KG1 (cell line): ENCODE measurements at places on chromosomes 7 and 10.

GRCh38 chr10:80476685-80477084, 22.6 kb downstream of the TSPAN14 start:
- no peak for DNase-seq

DNA sequence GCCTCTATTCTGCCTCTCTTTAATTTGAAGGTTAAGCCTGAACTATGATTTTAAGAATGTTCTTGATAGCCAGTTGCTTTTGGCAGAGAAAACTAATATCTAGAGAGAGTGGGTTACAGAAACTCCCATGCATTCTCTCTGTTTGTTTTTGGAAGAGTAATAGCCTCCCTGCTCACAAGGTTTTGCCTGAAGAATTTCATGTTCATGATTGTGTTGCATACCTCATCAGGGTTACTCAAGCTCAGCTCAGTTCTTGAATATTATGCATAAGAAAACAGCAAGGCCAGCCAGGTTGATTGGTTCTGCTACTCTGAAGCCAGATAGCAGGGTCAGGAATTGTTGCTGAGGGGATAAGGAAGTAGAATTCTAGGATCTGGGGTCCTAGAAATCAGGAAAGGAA, 137.4 kb downstream of the MDFIC start:
- no peak for DNase-seq

- no peak for DNase-seq
Measured at GRCh38 chr7:44961844-44962482, 16.9 kb downstream of the MYO1G start.

- no peak for DNase-seq
Measured at GRCh38 chr10:12540341-12540781, 191.0 kb downstream of the CAMK1D start.

- no peak for DNase-seq
Measured at GRCh38 chr7:146961617-146962016, 845.0 kb downstream of the CNTNAP2 start.

- DNase-seq = no peak
Measured at GRCh38 chr7:116730097-116731022, 58.4 kb downstream of the MET start.

GRCh38 chr7:750111-750905, 23.2 kb upstream of the PRKAR1B start:
- no peak for DNase-seq

GRCh38 chr10:5014936-5015335, 11.3 kb upstream of the AKR1C2 start:
- no peak for DNase-seq

GRCh38 chr10:114508376-114508775, 104.1 kb upstream of the AFAP1L2 start:
- no peak for DNase-seq

DNA sequence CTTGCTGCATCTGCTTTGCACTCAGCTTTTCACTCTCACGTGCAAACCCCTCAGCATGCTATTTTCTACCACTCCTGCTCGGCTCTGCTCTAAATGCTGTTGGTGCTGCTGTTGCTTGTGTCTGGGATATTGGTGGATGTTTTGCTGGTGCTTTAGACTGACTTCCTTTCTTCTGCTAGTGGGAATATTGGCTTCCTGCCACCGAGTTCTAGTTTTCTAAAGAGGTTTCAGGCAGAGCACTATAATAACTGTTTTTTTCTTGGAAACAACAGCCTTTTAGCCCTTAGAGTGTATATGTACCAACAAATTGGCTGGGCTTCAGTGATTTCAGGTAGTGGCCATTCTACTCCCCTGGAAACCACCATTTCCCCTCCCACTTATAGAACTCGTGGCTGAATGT, 27.8 kb downstream of the TMEM236 start:
- DNase-seq = no peak

GRCh38 chr7:131173145-131173890, 154.4 kb upstream of the MKLN1 start:
- DNase-seq = no peak

GRCh38 chr10:2772135-2772534, 295.2 kb upstream of the PFKP start:
- no peak for DNase-seq

DNA sequence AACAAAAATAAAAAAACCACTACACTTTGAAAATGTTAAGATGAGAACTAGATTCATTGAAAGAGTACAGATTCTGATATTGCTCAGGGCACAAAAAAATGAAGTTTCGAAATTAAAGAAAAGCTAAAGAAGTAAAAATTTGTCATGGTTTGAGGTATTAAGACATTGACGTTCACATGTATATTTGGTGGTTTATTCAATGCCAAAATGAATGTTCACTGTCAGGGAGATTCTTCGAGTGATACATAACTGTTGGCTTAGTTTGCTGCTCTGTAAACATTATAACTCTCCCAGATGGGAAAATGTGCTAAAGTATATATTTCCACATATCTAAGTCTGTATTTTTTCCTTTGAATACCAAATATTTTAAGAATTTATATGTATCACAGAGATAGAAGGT, 345.0 kb downstream of the SEMA3D start:
- no peak for DNase-seq

DNA sequence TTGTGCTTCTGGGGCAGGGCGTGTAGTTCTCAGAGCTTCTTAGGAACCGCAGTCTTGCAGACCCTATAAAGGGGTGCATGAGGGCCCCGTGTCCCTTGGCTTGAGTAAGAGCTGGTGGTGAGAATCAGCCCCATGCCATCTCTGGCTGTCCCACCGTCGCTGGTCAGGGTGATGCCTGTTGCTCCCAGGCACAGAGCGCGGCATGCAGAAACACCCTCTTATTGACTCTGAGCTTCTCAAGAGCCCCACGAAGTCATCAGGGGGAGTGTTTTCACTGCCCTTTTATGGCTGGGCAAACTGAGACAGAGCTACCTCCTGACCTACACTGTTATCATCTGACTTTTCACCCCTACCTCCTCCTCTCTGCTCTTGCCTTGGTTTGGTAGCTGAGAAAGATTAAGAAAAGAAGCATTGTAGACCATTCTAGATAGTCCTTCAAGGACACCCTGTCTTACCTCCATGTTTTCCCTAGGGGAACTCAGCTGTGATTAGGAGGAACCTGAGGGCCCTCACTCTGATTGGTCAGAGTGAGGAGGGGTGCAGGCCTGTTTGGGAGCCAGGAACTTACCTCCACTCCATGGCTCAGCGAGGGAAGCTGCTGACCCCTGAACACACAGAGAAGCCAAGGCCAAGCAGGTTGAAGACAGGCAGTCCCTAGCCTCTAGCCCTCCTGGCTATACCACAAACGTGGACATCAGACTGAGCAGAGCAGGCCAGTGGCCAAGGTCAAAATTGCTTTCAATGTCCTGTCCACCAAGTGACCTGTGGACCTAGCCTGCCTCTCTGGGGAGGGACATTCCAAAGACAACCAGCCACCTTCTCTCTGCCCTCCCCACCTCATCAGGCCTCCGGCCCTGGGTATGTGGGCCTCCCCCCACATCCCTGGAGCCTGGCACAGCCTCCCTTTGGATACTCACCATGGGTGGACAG, 17.6 kb downstream of the UNC5B start:
- no peak for DNase-seq

GRCh38 chr10:10830293-10830986, 187.2 kb upstream of the CELF2 start:
- no peak for DNase-seq

DNA sequence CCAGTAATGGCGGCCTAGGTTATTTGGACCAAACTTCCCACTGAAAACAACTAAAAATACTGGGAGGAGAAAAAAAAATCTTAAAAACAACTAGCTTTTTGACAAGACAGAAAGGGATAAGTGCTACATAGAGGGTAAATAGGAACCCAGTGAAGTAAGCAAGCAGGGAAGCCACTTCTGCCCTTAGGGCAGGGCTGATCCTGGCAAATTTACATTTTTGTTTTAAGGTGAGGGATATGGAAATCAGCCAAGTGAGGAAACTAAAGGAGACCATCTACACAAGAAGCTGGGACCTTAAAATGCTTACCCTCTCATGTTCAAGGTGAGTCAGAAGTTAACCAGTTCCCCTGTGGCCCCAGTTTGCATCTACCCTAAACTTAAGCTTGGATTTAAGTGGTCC, 46.5 kb upstream of the CYCS start:
- DNase-seq = no peak

GRCh38 chr10:47206449-47207280, 93.3 kb upstream of the GDF10 start:
- DNase-seq = no peak

DNA sequence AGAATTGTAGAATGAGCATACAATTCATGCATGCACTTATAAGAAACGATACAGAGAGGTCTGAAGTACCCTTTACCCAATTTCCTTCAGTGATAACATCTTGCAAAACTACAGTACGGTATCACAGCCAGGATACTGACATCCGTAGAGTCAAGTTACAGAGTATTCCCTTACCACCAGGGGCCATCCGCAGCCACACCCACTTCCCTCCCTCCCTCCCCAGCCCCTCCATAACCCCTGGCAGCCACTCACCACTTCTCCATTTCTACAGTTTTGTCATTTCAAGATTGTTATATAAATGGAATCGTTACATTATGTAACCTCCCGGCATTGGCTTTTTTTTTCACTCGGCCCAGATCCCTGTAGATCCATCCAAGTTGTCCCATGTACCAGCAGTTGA, 113.6 kb upstream of the RET start:
- peak; percentile 41 for DNase-seq

DNA sequence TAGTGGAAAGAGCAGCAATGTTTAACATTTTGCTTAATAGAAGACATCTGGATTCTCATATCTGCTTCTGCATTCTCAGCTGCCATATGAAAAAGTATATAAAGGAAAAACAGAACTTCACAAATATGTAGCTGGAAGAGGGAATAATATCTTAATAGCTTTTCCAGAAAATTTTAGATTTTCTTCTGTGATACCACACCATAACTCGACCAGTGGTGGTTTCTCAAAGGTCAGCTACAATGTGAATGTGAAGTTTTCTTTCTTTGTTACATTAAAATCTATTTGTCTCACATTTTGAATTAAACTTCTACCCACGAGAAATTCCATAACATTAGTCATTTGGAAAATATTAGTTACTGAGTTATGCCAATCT, 339.8 kb downstream of the PARD3 start:
- no peak for DNase-seq

- DNase-seq = no peak
Measured at GRCh38 chr7:153109566-153109965, 350.0 kb downstream of the ACTR3B start.

- DNase-seq = no peak
Measured at GRCh38 chr10:97836446-97836845, 13.2 kb upstream of the GOLGA7B start.
